CD4-positive, alpha-beta T cell treated with Interleukin-1 beta for 1 hour (primary cell): ENCODE measurements at places on chromosomes 2 and 18.

DNA sequence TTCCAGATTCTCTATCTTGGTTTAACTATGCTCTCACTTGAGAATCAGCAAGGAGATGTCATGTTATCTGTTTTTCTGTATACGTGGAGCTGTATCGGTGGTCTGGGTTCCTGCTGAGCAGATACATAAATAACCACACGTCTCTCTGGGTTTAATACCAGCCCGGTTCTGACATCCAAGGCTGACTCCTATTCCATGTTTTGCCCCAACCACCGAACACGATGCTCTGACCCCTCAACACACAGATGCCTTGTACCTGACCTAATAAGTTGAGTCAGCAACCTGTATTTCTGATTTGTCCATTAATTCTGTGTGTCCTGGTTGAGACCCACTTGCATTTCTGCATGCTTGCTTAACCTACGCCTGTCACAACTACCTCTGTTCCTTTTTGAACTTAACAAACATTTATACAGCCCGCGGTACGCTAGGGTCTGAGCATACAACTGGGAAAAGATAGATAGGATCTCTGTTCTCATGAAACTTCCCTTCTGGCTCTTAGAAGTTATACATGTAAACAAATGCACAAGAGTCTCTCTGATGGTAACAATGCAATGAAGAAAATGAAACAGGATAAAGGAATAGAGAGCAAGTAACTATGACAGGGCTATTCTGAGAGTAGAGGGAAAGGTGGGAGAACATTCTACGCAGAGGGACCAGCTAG, 480.4 kb downstream of the PARD3B start:
- no peak for DNase-seq

DNA sequence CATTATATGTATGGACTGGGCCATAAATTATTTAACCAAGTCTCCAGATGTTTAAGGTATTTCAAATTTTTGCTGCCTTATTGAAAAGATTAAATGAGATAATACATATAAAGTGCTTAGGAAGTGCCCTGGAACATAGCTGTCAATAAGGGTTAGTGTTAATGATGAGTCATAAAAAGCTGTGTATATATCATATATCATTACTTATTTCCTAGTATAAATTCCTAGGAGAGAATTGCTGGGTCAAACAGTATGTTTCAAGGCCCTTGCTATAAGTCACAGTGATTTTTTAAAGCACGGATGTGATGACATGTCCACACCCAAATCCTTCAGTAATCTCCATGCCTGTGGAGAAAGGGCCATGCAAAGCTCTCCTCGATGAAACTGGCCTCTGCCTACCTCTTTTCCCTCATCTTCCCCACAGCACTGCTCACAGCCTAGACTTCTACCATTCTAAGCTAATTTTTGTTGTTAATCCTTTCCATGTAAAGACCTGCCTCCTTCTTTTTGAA, 8.5 kb downstream of the ZNF2 start:
- no peak for DNase-seq

GRCh38 chr2:142642650-142643049, 234.8 kb upstream of the KYNU start:
- no peak for DNase-seq

- no peak for DNase-seq
Observed at GRCh38 chr2:108257757-108258331, 18.1 kb downstream of the SULT1C3 start.

DNA sequence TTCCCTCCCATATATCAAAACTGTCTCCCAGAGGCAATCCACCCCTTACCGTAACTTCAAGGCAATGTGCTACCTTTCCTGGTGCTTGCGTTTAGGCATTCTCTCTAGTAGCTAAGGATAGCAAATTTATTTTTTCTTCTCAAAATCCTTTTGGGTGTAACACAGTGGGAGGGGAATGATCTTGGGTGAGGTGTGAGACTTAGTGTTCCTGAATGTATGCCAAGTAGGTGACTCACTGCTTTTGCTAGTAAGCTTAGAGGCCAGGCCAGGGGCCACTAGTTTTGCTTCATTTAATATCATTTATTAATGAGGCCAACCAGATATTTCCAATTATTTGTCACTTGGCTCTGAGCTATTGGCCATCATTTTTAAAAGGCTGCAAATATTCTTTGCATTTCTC, 135.5 kb downstream of the NAPG start:
- DNase-seq, result no peak

DNA sequence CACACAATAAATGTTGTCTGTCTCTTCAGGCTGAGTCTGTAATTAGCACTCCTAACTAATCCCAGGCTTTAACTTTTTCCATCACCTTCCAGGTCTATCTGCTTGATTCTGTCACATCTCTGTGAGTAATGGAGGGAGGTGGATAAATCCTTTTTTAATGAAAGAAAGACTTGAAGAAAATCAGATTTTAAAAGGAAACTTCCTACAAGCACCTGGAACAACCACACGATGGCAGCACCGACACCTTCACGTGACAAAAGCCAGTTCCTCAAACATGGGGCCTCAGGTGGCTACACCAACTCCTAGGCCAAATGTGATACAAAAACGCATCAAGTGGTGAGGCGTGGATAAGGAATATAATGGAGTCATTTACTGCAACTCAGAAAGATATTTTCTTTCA, 41.8 kb downstream of the TGFBRAP1 start:
- DNase-seq, result peak; percentile 24

DNA sequence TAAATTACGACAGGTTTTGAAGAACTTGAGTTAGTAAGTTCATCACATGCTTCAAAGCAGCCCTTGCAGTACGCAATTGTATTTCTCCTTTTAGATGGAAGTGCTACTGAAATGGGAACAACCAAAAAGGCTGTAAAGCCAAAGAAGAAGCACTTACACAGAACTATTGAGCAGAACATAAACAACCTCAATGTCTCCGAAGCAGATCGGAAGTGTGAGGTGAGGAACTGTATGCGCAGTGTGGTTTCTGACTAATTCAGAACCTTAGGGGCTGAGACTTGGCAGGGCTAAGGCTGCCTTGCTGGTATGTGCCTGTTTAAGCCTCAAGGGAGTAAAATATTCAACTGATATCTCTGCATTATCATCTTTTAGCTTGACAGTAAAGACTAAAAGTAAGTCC, 8.4 kb downstream of the NCAPH start:
- DNase-seq, result peak; percentile 69

DNA sequence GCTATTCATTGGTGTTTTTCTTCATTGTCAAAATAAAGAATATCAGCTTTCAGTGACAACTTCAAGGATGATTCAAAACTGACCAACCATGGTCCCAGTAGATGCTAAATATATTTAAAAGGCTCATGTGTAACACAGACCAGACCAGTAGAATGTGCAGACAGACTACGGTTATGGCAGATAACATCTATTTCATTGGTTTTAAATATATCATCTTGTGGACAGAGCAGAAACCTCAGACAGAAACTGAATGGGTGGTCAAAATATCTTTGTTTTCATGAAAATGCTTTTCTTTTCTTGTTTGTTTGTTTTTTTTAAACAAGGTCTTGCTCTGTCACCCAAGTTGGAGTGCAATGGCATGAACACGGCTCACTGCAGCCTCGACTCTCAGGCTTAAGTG, 107.4 kb upstream of the CREB1 start:
- DNase-seq, result no peak

DNA sequence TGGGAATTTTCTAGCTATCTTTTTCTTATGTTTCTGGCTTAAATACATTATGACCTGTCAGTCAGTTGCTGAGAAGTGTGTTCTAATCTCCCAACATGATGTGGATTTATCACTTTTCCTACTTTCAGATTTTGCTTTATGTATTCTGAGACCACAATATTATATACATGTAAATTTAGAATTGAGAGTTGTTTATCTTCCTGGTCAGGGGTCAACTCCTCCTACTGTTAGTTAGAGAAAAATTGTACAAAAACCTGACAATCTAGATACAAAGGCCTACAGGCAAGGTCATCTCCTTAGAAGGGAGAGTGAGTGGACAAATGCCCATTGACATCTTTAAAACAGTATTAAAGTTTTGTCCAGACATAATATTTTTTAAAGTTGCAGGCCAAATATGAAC, 30.6 kb downstream of the C18orf63 start:
- no peak for DNase-seq

DNA sequence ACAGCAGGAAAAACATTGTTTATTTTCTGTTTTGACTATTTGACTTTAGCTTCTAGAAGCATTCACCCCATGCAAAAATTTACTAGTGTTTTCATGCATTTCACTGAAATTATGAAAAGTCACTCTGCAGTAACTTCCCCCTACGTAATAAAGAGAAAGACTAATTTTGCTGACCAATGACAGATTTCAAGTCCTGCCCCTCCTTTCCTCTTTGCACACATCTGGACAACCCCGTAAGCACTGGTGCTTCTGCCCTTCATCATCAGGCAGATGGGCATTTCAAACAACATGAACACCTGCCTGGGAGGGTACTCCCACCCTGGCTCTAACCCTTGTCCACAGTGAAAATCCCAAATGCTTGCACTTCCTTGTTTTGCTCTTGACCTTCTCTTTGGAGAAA, 815.0 kb upstream of the ID2 start:
- DNase-seq, result no peak

GRCh38 chr2:120634533-120634932, 101.1 kb upstream of the GLI2 start:
- no peak for DNase-seq

DNA sequence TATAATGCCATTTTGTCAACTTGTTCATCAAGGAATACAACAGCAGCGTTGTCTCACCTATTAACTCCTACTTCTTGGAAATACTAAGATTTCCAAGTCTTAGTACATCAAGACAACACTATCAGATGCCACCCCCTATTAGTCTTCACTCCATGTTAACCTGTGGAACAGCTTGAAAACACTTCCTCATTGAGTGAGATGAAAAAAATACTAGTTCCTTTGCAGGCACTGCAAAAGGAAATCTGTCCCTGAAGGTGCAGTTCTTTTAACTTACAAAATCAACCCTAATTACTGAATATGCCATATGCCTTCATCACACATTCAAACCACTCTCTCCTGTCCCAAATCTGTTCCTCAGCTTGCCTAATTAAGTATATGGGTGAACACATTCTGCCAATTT, 4.0 kb downstream of the CWC22 start:
- DNase-seq, result no peak

- no peak for DNase-seq
Observed at GRCh38 chr2:177782613-177783012, 290.0 kb downstream of the PDE11A start.

DNA sequence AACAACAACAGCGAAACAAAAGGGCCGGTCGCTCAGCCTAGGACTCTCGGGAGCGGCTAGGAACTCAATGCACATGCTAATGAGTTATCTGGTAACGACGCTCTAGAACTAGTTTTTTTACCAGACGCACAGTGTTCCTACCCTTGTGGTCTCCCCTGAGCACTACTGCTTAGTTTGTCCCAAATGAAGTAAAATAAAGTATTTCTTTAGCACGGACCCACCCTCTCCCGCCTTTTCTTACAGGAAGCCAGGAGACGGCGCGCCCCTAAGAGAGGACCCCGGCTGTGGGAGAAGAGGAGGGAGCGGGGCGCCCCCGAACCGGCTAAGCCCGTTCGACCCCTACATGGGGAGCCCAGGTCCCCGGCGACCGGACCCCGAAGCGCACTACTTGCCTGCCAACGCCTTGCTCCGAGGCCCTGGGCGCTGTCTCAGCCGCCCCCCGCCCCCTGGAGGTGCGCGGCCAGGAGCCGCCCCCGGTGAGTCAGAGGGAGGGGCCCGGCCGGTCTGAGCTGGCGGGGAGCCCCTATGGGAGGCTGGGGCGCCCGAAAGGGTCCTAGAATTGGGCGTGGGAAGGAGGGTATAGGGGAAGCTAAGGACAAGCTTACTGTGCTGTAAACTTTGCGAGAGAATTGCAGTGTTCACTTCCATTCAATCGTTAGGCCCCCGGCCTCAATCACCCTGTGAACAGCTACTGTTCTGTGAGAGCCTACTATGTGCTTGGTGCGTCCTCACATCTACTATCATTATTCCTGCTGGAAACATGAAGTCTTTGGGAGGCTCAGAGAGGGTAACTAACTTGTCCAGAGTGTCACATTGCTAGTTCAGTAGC, 3.6 kb upstream of the CAPG start:
- DNase-seq, result no peak

- peak; percentile 83 for DNase-seq
Observed at GRCh38 chr18:3451183-3451988, 1.4 kb downstream of the TGIF1 start.

GRCh38 chr2:52402128-52402527, 1365.5 kb upstream of the CHAC2 start:
- no peak for DNase-seq

- DNase-seq, result peak; percentile 30
Observed at GRCh38 chr2:17719562-17720371, 33.8 kb downstream of the SMC6 start.

- DNase-seq, result peak; percentile 10
Observed at GRCh38 chr2:190791347-190791975, 89.2 kb upstream of the GLS start.

GRCh38 chr2:127615511-127616166, 30.3 kb upstream of the GPR17 start:
- no peak for DNase-seq

- DNase-seq, result no peak
Observed at GRCh38 chr2:29871541-29871940, 49.8 kb downstream of the ALK start.

- DNase-seq, result no peak
Observed at GRCh38 chr2:96117701-96118588, 1.6 kb upstream of the ADRA2B start.

DNA sequence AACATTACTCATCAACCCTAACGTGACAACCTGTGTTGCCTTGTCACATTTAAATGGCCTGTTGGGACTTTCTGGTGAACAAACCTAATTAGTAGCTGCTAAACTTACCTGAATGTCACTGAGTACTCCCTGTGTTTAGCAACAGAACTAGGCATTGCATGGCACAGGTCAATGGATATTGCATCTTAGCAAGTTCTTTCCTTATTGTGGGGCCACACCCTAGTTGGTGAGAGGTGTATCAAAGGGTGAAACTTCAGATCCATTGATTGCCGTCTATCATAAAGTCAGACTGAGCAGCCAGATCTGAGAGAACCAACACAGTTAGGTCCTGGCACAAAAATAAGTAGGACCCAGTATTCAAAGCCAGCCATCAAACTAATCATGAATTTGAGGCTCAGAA, 29.8 kb upstream of the ZNF385B start:
- no peak for DNase-seq

GRCh38 chr18:8801263-8801901, 96.0 kb downstream of the MTCL1 start:
- no peak for DNase-seq
